ENCODE measurements at places on chromosomes 3 and 15.

DNA sequence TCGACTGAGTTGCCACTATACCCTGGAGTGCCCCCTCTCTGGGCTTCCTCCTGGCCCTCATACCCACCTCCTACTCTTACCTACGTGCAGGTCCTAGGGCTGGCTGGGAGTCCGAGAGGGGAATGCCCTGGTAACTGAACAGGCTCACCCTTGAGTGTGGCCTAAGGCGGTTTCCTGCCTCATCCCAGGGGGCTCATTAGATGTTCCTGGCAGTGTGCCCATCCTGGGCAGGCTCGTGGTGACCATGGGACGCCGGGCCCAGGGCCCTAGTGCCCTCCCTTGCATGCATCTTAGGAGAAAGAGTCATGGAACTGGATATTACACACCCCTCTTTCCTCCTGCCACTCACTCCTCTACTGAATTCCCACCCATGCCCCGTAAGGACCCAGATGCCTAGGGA lies 2.8 kb downstream of the SEMA4B start:
- DNase-seq: no peak

- no peak for DNase-seq
Observed at GRCh38 chr15:25691544-25692430, 171.3 kb downstream of the ATP10A start.

- no peak for DNase-seq
Observed at GRCh38 chr3:104886220-104886995, 480.3 kb upstream of the ALCAM start.

GRCh38 chr3:40169983-40170382 lies 139.5 kb upstream of the EIF1B start:
- no peak for DNase-seq

GRCh38 chr3:195811756-195812155 lies at the start of gene MUC4:
Gene MUC4, minus strand, starts transcription at chr3:195811929. Its CDS starts 112 bp downstream, at chr3:195811817.
- DNase-seq: no peak

DNA sequence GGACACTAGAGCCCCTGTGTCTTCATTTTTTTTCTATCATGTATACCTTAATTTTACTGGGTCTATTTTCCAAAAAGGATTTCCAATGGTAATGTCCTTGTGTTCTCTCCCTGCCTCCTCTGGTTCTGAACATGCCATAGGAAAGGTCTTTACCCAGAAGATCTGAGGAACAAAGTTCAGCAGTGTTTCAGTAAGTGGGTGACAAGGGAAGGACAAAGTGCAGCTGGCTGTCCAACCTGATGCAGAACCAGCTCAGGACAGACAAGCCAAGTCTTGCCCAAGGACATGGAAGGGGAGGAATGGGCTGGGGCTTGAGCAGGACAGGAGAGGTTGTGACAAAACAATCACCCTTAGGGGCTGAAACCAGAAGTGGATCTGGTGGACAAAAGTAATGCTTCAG lies 61.2 kb upstream of the STRIT1 start:
- DNase-seq: no peak

DNA sequence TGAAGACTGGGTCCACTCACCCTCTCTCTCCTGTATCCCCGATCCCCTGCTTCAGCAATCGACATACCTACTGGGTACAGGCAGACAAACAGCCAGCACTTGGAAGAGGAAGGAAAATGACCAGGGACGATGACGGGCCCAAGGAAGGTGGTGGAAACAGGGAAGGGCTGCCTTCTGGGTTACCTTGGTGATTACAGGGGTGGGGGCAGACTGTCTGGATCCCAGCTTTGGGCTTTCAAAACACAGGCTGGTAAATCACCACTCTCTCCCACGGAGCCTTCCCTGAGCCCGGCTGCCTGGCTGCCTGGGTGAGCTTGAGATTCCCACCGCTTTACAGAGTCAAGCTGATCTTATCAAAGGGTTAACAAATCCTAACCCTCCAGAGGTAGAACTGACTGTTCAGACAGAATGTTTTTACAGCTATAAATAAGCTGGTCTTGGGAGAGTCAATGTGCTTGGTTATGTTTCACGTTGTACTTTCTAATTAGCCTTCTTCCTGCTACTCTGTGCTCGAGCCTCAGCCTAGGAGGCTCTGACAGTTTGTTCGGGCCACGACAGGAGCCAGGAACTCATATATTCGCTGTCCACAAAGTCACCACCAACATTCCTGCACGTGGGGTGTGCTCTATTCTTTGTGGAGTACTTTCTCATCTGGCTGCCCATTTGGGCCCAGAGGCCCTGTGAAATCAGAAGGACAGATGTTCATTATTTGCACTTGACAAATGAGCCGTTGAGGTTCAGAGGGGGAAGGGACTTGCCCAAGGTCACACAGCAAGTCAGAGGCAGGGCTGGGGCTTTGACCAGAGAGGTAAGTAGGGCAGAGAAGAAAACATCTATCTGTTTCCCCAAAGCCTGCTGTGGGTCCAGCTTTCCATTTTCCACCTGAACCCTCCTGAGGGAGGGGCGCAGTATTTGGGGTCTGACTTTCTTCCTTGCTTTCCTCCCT lies 63.5 kb downstream of the FEM1B start:
- DNase-seq: no peak

DNA sequence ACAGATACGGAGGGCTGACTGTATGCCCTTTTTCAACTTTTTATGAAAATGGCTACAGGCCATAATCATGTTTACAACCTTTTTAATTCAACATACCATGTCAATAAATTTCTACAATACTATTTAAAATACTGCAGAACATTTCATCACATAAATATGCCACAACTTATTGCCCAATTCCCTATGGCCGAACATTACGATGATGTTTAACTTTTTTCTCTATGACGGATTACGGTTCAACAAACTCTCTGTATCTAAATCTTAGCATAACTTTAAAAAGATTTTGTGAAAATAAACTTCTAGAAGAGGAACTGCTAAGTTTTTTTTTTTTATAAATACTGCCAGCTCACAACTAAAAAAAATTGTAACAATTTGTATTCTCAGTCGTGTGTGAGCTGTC lies 220.4 kb downstream of the OSBPL10 start:
- DNase-seq: no peak

DNA sequence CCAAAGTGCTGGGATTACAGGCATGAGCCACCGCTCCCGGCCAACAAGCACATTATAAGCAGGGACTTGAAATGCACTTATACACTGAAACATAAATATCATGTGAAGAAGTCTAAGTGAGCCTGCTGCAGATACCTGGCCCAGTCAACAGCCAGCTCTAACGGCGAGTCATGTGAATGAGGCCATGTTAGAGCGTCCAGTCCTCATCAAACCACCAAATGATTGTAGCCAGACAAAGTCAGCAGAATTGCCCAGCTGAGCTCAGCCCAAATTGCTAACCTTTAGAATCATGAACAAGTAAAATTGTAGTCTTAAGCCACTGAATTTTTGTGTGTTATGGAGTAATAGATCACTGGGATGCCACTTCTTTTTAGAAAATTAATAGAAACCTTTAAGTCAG lies 37.8 kb upstream of the UACA start:
- DNase-seq: no peak

DNA sequence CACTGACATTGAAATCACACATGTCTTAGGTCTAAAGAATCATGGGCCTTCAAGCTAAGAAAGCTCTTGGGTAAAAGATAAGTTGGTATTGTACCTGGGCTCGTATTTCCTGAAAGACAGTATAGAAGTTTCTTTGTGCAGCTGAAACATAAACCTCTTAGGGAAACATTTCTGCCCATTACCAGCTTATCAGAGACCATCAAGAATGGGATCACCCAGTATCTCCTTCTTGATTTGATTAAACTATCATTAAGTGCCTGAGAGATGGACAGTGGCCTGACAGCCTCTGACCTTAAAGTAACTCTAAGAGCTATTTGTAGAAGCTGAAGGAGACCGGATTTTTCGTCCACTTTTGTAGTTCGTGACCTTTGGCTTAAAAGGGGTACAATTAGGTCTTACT lies 265.3 kb downstream of the ERC2 start:
- DNase-seq: no peak

- DNase-seq: no peak
Observed at GRCh38 chr15:40344217-40344616, 3.5 kb upstream of the CCDC9B start.

DNA sequence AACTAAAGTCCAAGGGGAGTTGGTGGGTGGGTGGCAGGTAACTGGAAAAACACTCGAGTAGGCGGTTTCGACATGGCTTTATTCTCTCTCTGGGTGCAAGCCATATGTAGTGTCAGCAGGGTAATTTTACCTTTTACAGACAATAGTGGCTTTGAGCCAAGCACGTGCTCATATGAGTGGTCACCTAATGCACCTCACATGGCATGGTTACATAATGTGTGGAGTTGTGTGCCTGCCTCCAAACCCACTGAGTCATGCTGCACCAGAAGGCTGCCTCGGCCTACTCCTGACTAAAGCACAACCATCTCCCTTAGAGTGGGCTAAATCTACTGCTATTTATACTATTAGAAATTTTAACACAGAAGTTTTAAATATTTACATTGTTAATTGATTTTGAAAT lies 16.5 kb downstream of the CCRL2 start:
- no peak for DNase-seq

GRCh38 chr15:81322676-81323253 lies 1.2 kb downstream of the STARD5 start:
- no peak for DNase-seq

GRCh38 chr15:60935130-60935529 lies 294.0 kb downstream of the RORA start:
- no peak for DNase-seq

DNA sequence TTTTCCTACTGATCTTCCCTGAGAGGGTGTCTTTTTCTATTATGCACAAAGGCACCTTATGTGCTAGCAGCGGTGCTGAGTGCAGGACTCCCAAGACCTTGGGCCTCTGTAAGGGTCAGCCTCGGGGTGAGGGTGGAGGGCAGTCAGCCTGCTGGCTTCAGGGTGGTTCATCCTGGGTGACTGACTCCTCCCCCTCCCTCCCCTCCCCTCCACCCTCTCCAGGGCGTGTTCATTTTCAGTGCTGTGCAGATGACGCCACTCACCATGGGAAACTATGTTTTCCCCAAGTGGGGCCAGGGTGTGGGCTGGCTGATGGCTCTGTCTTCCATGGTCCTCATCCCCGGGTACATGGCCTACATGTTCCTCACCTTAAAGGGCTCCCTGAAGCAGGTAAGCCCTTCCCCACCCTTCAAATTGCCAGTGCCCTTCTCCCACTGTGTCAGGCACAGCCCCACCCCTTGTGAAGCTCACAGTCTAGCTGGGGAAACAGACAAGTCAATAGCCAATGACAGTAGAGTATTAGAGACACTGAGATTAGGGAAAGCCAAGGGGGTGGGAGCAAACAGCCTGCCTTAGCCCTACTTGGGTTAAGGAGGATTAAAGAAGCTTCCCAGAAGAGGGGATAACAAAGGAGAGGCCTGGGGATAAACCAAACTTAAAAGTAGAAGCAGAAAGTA lies 41.9 kb downstream of the SLC6A1 start:
- no peak for DNase-seq

- no peak for DNase-seq
Observed at GRCh38 chr15:40477642-40478327, 7.0 kb downstream of the CHST14 start.
